ENCODE measurements at places on chromosomes 1 and 21.

DNA sequence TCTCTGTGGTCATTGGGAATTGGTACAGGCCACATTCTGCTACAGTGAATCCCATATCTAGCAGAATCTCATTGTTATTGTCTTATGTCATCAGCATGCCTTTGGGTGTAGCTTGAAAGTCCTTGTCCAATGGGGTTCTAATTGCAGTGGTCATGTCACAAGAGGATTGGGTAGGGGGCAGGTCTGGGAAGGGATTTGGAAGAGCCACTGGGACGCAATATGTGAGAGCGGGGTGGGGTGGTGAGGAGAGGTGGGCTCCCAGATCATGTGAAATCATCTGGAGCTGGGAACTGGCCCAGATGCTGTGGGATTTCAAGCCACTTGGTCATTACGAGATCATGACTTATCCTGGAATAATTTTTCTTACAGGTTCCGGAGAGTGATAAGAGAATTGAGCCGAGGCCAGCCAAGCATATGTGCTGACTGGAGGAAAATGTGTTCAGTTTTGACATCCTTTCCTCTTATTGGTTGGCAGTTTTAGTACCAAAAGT lies 16.3 kb downstream of the CNIH3 start:
- no peak for DNase-seq

- no peak for DNase-seq
Observed at GRCh38 chr1:41356752-41357151, 4.5 kb upstream of the FOXO6 start.

DNA sequence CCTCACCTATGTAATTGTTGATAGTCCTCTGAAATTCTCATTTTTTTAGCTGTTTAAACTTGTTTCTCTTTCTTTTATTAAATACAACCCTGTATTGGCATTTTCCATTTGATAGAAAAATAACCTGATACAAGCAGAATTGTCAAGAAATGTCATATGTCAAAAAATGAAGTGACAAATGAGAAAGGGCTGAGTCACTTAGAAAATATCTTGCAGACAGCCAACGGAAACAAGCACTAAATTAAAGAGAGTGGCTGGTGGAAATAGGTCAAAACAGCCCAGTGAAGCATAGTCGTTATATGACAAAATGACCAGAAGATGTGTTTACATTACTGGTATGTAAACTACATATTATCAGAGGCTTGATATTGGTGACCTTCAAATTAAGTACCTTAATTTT lies 484.4 kb downstream of the PLA2G4A start:
- DNase-seq, result no peak

DNA sequence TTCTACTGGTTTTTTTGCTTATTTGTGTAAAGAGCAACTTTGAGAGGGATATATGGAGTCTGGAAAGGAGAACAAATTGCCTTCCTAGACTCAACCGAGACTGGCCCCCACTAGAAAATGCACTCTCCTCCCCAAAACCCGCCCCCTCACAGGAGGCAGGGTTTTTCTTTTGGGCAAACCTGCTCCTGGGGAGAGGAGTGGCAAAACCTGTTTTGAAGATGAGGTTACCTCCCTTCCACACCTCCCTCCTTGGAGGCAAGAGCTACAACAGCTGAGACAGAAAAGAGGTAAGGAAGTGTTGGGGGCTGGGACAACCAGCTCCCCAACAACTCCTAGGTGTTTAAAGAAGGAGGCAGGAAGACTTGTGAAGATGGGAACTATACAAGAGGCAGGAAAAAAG lies at the start of gene BNIPL:
TSS of gene BNIPL (plus strand) at position 231 of the 400 bp plus-strand sequence. CDS start at position 371, 140 bp downstream.
- DNase-seq, result no peak

GRCh38 chr1:67393737-67394136 lies 36.5 kb downstream of the SERBP1 start:
- DNase-seq, result no peak

- DNase-seq, result no peak
Observed at GRCh38 chr1:44512313-44512885, 107.3 kb downstream of the RNF220 start.

GRCh38 chr1:48810740-48811139 lies 34.0 kb upstream of the BEND5 start:
- DNase-seq, result no peak

- DNase-seq, result no peak
Observed at GRCh38 chr1:94776474-94776873, 43.7 kb upstream of the SLC44A3 start.

- no peak for DNase-seq
Observed at GRCh38 chr1:54804471-54805132, 3.5 kb upstream of the TTC22 start.

GRCh38 chr21:40337981-40338380 lies 470.7 kb downstream of the PCP4 start:
- DNase-seq, result no peak

- DNase-seq, result no peak
Observed at GRCh38 chr1:211677659-211678058, 2.2 kb upstream of the NEK2 start.

- no peak for DNase-seq
Observed at GRCh38 chr1:201673915-201674314, 135.0 kb downstream of the NAV1 start.

GRCh38 chr1:181032535-181032934 lies 1.2 kb upstream of the MR1 start:
- no peak for DNase-seq

- DNase-seq, result peak; percentile 58
Observed at GRCh38 chr1:28882009-28882628, 32.2 kb upstream of the EPB41 start.

GRCh38 chr1:169644297-169644696 lies 14.4 kb upstream of the SELP start:
- DNase-seq, result no peak

DNA sequence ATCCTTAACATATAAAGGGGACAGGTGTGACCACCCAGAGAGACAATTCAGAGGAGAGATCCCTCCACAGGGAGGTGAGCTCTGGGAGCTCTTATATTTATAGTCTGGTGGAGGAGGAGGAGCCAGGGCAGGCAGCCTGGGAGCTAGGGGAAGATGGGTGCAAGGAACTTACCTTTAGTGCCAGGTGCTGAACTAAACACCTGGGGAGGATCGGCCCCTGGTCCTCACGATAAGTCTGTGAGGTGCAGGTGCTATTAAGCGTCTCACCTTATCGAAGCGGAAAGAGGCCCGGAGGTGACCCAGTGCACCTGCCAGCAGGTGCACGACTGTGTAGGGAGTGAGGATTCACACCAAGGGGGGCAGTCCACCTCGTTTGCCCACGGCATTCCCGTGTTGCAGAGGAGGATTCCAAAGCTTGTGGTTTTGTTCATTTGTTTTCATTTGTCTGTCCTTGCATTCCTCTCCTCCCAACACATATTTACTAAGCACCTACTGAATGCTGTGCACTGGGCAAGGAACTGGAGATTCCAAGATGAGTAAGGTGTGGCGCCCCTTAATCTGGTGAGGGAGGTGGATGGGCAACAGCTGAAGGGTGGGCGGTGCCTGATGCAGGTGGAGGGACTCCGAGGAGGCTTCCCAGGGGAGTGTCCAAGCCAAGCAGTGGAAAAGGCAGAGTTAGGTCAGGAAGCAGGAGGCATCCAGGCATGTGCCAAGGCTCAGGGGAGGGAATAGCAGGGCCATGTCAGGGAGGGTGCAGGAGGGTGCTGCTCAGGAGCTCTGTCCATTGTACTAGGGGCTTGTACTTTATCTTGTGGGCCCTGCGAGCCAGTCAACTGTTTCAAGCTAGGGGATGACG lies 11.5 kb downstream of the ARHGEF10L start:
- no peak for DNase-seq

- DNase-seq, result no peak
Observed at GRCh38 chr1:12155328-12155727, 11.5 kb upstream of the TNFRSF1B start.

- DNase-seq, result no peak
Observed at GRCh38 chr1:24966121-24966723, 36.1 kb upstream of the RUNX3 start.

- no peak for DNase-seq
Observed at GRCh38 chr1:239963856-239964255, 127.8 kb upstream of the FMN2 start.

DNA sequence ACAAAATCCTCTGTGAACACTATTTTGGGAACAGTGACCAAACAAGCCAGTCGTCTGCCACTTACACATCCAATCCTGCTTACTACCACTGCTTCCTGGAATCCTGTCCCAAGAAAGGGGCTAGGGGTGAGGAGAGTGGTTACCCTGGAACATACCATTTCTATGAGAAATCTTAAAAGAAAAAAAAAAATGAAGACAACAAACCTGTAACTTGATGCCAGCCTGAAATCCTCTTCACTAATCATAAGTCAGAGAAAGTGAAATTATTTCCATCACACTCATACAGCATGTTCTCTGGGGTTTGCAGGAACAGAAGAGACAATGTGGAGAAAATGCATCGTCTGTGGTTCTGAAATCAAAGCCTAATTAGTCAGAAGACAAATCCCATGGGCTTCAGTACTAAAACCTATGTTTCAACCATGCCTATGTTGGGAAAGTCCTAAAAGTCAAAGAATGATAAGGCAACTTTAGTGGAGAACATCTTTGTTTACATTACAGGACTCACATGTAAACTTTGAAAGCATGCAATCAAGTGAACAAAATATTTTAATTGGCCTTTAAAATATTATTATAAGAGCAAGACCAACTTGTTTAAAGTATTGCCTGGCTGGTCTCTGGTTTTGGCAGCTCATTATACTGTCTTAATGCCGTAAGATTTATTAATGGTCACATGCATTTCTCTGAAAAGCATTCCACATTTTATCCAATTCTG lies 220.7 kb downstream of the LTN1 start:
- no peak for DNase-seq

GRCh38 chr1:159171688-159172501 lies 480 bp downstream of the CADM3 start:
- no peak for DNase-seq

GRCh38 chr1:2447276-2448097 lies 28.6 kb upstream of the PLCH2 start:
- DNase-seq, result no peak
